Activated naive CD4-positive, alpha-beta T cell treated with anti-CD3 and anti-CD28 coated beads for 36 hours (primary cell): ENCODE measurements at places on chromosomes 7 and 10. TPM values are rescaled to one million over a fixed set of nuclear protein-coding genes. Genes with fewer than 3 reads are reported as not detected.

- no peak for DNase-seq
Observed at GRCh38 chr10:58254644-58255043, 13.1 kb downstream of the IPMK start.

DNA sequence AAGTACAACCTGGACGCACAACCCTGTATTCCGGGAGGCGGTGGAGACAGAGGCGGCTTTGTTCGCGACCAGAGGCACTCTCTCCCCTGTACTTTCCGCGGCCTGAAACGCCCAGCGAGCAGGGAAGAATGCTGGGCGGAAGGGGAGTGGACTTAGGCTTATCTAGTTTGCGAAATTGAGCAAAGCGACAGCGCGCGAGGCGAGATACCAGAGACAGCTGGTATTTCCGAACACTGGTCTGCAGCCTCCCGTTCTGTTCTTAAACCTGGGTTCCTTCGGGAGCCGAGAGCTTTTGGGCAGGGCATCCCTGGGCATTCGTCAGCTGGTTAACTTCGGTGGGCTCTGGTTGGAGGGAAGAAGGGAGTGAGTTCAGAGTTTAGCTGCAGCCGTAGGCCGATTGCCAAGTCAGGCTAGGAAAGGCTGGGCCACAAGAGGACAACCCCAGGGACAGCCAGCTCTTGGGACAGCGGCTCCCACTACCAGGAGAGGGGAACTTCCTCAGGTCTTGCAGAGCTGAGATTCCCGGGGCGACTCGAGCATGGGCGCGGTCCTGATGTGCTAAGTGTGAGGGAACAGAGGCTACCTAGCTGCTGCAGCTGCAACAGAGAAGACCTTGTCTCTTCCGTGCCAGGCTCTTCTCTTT lies 3.9 kb downstream of the HMX3 start:
- DNase-seq = no peak

DNA sequence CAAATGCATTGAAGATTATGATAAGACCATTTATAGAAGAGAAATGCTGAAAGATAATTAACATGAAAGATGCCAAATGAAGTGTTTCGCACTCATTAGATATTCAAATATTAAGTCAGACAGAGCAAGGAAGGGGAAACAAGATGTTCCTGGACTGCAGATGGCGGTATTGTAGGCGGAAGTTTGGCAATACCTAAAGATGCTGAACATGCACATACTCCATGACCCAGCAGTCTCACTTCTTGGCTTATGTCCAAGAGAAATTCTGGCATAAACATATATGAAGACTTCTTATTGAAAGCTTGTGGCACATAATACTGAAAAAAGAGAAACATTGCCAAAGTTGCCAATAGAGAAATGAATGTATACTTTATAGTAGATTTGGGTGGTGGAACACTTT lies 325.4 kb upstream of the SEMA3C start:
- no peak for DNase-seq

- DNase-seq = no peak
Observed at GRCh38 chr7:24504040-24504439, 69.2 kb upstream of the PALS2 start.

GRCh38 chr10:122249991-122250750 lies 20.9 kb upstream of the BTBD16 start:
- DNase-seq = no peak

- peak; percentile 40 for DNase-seq
Observed at GRCh38 chr10:34815185-34816084, at the start of gene PARD3. Gene PARD3 (minus strand): TSS chr10:34815296. CDS start chr10:34814995, 301 bp downstream.

CLDN3 gene
- total RNA-seq = not detected

PLCE1 gene
- 0.05 TPM for total RNA-seq

GPR85 gene
- total RNA-seq = not detected

DNA sequence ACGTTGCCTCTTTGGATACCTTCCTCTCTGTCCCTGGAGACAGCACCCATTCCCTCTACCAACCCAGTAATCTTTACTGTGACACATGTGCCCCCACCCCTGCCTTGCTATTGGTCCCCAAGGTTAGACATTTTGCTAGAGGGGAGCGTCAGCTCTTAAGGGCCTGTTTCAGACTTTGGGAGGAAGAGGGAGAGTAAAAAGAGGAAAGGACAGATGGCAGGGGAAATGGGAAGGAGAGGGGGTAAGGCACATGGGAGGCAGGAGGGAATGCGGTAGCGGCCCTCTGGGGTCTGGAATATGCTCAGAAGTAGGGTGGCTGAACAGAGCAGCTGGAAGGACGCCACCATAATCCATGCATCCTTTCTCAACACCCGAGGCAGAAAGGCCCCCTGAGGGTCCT lies 12.2 kb downstream of the BLNK start:
- no peak for DNase-seq

TSPAN13 gene
- total RNA-seq = 0.52 TPM

AGR3 gene
- not detected for total RNA-seq

C10orf53 gene
- not detected for total RNA-seq

- no peak for DNase-seq
Observed at GRCh38 chr10:110657973-110658691, 14.0 kb downstream of the RBM20 start.
